Tibial nerve (tissue), 4 donors: ENCODE measurements at places on chromosomes 11 and 22.

- no peak for DNase-seq
- H3K27me3 ChIP-seq: no peaks in the 10 kb centered on the region
- H3K4me3 ChIP-seq: no peak overlapping the region
- peaks cover 27% of the 10 kb centered on the region for H3K36me3 ChIP-seq
Measured at GRCh38 chr11:77213029-77213579, 85.1 kb downstream of the MYO7A start.

GRCh38 chr22:27217154-27217553, 559.8 kb downstream of the MIAT start:
- H3K4me3 ChIP-seq: no peak overlapping the region
- DNase-seq: no peak
- H3K27me3 ChIP-seq: peaks cover 3% of the 10 kb centered on the region
- no peak overlapping the region for H3K27ac ChIP-seq
- no peaks in the 10 kb centered on the region for H3K36me3 ChIP-seq

GRCh38 chr11:19559746-19560145, 152.9 kb upstream of the NAV2 start:
- no peaks in the 10 kb centered on the region for H3K36me3 ChIP-seq
- no peak overlapping the region for H3K4me3 ChIP-seq
- H3K27ac ChIP-seq: no peak overlapping the region

- H3K36me3 ChIP-seq: no peaks in the 10 kb centered on the region
- no peak overlapping the region for H3K4me3 ChIP-seq
- H3K4me1 ChIP-seq: no peaks in the 10 kb centered on the region
- DNase-seq: no peak
Measured at GRCh38 chr11:105027678-105028077, 4.7 kb upstream of the CASP5 start.

DNA sequence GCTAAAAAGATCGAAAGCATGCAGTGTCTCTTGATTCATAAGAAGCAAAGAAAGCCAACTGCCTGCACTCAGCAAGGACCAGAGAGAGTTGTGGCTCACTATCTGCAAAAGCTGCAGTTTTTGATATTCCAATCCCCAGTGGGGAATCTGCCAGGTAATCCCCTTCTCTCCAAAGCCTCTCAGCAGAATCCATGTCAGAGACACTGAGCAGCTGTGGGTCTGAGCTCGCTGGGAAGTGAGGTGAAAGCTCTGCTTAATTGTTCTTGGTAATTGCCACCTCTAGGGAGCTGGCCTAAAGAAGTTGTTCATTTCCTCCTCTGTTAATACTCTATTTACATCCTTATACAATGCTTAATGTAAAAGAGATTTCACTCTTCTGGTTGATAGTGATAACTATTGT, 261.3 kb upstream of the LRRC4C start:
- H3K27me3 ChIP-seq: no peaks in the 10 kb centered on the region
- H3K4me1 ChIP-seq: no peaks in the 10 kb centered on the region
- no peak overlapping the region for H3K27ac ChIP-seq
- no peaks in the 10 kb centered on the region for H3K36me3 ChIP-seq

- H3K27me3 ChIP-seq: no peaks in the 10 kb centered on the region
- DNase-seq: no peak
- H3K36me3 ChIP-seq: no peaks in the 10 kb centered on the region
- no peak overlapping the region for H3K27ac ChIP-seq
- H3K4me1 ChIP-seq: no peaks in the 10 kb centered on the region
- H3K4me3 ChIP-seq: no peak overlapping the region
Measured at GRCh38 chr11:11478687-11479086, 125.6 kb upstream of the CSNK2A3 start.

- H3K36me3 ChIP-seq: no peaks in the 10 kb centered on the region
- peaks cover 7% of the 10 kb centered on the region for H3K4me1 ChIP-seq
- DNase-seq: no peak
- no peaks in the 10 kb centered on the region for H3K27me3 ChIP-seq
- no peak overlapping the region for H3K27ac ChIP-seq
Measured at GRCh38 chr11:44010789-44011251, 37.0 kb upstream of the ACCSL start.

DNA sequence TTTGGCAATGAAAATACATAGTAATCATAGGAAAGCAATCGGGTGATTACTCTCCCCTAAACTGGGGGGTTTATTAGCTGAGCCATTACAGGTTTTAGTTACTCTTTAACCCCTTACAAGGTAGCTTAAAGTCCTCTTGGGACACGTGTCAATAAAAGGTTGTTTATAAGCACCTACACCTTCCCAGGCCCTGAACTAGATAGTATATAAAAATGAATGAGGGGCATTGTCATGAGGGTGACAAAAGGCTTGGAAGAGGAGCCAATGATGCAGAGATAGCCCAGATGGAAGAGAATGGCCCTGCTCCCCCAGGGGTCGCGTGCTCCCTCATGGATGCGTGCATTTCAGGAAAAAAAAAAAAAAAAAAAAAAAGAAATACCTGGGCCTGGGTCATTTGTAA, 276.9 kb downstream of the TBC1D22A start:
- no peak overlapping the region for H3K4me3 ChIP-seq
- DNase-seq: no peak
- peaks cover 14% of the 10 kb centered on the region for H3K4me1 ChIP-seq
- H3K36me3 ChIP-seq: no peaks in the 10 kb centered on the region

GRCh38 chr22:32469799-32470212, 4.8 kb upstream of the FBXO7 start:
- H3K4me1 ChIP-seq: peaks cover 8% of the 10 kb centered on the region
- H3K4me3 ChIP-seq: no peak overlapping the region
- no peak overlapping the region for H3K27ac ChIP-seq
- no peak for DNase-seq

DNA sequence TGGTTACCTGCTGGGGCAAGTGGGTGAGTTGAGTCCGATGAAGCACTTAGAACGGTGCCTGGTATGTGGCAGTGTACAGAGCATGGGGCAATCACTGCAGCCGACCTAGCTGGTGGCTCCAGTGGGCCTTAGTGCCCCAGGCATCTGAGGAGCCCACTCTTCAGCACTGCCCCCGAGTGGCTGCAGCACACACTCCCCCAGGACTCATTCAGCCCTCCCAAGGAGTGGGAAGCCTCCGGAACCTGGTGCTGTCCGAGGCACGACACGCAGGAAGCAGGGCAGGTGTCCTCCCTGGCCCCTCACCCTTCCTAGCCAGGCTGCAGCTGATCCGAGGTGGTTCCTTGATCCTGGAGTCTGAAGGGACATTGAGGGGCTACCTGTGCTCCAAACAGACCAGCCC, 42.4 kb upstream of the PRODH start:
- no peaks in the 10 kb centered on the region for H3K27me3 ChIP-seq

DNA sequence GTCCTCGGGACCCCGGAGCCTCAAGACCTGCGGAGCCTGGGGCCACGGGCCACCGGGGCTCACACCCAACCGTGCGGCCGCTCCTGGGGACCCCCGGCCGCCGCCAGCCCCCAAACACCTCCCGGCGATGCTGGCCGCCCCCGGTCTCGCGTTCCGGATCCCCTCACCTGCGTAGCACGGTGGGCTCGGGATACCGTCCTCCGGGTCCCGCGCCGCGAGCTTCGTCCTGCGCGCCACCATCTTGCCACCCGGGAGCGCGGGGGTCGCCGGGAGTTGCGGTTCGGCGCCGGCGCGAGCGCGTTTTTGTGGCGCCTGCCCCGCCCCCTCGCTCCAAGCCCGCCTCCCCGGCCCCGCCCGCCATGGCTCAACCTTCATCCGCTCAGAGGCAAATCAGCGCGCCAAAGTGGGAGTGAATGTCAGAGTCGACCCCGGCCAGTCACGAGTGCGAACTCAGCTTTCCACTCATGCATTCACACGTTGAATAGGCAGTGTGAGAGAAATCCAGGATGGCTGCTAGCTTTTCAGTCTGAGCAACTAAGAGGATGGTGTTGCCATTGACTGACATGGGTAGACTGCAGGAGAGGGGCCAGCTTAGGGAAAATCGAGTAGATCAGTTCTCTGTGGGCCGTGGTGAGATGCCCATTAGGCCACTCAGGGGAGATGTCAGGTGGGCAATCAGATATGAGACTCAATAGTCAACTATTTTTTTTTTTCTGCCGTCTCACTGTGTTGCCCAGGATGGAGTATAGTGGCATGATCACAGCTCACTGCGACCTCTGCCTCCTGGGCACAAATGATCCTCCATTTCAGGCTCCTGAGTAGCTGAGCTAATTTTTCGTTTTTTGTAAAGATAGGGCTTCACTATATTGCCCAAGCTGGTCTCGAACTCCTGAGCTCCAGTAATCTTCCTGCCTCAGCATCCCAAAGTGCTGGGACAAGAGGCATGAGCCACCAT, 28.3 kb downstream of the SERHL2 start:
- DNase-seq: peak; percentile 64
- peaks cover 70% of the 10 kb centered on the region for H3K36me3 ChIP-seq
- H3K4me1 ChIP-seq: no peaks in the 10 kb centered on the region
- peak overlapping the region; percentile 60 for H3K4me3 ChIP-seq
- no peak overlapping the region for H3K27ac ChIP-seq

- H3K4me1 ChIP-seq: no peaks in the 10 kb centered on the region
- no peak overlapping the region for H3K27ac ChIP-seq
- no peaks in the 10 kb centered on the region for H3K36me3 ChIP-seq
- H3K4me3 ChIP-seq: no peak overlapping the region
Measured at GRCh38 chr22:23110922-23111527, 30.8 kb downstream of the RSPH14 start.

DNA sequence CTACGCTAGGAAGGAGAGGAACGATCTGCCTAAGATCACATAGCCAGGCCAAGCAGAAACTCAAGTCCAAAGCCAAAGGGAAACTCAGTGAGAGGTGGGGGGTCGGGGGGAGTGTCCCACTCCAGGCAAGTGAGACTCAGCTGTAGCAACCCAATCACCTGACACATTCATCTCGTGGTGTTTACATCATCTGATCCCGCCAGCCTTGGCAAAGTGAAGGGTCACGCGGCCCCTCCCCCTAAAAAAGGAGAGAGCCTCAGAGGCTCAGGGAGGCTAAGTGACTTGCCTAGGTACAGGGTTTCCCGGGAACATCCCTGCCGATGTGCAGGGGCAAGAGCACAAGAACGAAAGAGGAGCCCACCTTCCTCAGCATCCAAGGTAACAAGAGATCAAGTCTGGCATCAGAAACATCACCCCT, 21.5 kb downstream of the MYH9 start:
- H3K4me1 ChIP-seq: peaks cover 100% of the 10 kb centered on the region
- no peaks in the 10 kb centered on the region for H3K27me3 ChIP-seq

- peak overlapping the region; percentile 53 for H3K4me3 ChIP-seq
- H3K4me1 ChIP-seq: peaks cover 28% of the 10 kb centered on the region
- no peaks in the 10 kb centered on the region for H3K27me3 ChIP-seq
- no peak for DNase-seq
- H3K27ac ChIP-seq: peak overlapping the region; percentile 29
Measured at GRCh38 chr11:78078218-78079167, 1.2 kb downstream of the NDUFC2 start.

- peaks cover 76% of the 10 kb centered on the region for H3K4me1 ChIP-seq
- H3K27me3 ChIP-seq: no peaks in the 10 kb centered on the region
- H3K4me3 ChIP-seq: no peak overlapping the region
- peak overlapping the region; percentile 91 for H3K27ac ChIP-seq
- H3K36me3 ChIP-seq: peaks cover 15% of the 10 kb centered on the region
- DNase-seq: no peak
Measured at GRCh38 chr22:48705159-48705916, 1122.3 kb downstream of the BRD1 start.

DNA sequence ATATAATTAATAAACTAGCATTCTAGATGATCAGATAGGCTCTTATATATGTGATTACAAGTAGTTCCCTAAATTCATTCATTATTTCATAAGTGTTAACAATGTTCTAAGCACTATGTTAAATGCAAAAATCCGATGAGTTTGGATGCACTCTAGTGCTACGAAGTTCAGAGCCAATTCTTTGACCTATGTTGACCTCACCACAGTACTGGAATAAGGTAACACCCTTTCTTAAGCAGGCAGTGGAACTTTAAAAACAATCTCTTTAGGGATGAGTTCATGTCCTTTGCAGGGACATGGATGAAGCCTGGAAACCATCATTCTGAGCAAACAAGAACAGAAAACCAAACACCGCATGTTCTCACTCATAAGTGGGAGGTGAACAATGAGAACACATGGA, 68.3 kb upstream of the UCP3 start:
- no peak overlapping the region for H3K27ac ChIP-seq
- H3K27me3 ChIP-seq: no peaks in the 10 kb centered on the region
- no peak overlapping the region for H3K4me3 ChIP-seq
- H3K4me1 ChIP-seq: no peaks in the 10 kb centered on the region
- DNase-seq: no peak

DNA sequence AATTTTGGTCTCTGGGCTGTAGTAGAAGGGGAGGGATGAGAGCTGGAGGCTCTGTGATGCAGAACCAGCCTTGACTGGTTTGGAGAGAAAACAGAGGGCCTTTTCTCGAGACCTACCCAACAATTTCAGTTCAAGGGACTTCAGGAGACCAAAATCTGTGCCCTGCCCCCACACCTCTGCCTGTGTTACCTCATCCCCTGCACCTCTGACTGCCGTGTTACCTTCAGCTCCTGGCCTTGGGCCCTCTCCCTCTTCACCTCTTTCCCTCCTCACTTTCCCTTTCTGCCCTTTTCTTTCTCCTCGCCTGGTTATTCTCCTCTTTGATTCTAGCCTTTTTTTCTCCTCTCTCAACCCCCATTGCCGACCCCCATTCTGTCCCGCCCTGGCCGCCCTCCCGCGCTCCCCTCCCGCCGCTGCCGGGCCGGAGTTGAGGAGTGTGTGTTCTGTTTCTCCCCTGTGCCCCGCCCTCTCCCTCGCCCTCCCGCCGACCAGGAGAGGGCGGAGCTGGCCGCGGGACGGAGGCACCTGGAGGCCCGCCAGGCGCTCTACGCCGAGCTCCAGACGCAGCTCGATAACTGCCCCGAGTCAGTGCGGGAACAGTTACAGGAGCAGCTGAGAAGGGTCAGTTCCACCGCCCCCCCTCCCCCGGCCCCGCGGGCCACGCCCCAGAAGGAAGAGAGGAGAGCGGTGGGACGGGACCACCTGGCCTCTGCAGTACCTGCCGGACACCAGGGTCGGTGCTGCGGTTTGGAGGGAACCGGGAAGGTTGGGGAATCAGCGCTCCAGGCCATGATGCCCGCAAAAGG, 27.2 kb downstream of the PHLDB1 start:
- H3K36me3 ChIP-seq: peaks cover 7% of the 10 kb centered on the region
- H3K4me1 ChIP-seq: peaks cover 46% of the 10 kb centered on the region
- peak overlapping the region; percentile 88 for H3K27ac ChIP-seq
- no peaks in the 10 kb centered on the region for H3K27me3 ChIP-seq

GRCh38 chr11:40100162-40100553, 1359.3 kb downstream of the LRRC4C start:
- H3K4me1 ChIP-seq: no peaks in the 10 kb centered on the region
- H3K27ac ChIP-seq: no peak overlapping the region
- DNase-seq: no peak
- no peak overlapping the region for H3K4me3 ChIP-seq

DNA sequence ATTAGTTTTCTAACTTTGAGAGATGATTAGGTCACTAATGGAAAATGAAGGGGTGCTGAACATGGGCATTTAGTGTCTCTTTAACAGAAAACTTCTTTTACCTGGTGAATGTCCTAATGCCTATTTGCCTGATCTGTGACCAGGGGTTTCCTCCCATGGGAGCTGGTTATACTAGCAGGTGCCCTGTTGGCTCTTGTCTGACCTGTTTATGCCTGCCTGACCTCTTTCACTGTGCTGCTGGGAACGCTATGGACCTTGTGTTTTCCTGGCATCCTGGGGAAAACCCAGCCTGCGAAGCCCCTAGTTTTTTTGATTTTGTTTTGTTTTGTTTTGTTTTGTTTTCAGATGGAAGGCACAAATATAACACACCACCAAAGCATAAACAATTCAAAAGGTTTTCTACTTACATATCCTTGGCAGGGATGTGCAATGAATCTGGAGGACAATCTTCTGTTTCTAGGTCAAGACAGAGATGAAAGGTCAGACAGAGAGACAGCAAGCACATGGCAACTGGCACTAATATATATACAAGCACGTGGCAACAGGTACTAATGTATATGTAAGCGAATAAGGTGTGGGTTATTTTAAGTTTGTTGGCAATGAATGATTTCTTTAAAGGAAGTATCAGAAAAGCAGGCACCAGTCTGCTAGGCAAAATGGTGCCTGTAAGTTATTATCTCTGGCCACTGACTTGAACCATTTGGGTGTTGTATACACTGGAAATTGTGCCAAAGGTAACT, 390.2 kb downstream of the LUZP2 start:
- no peaks in the 10 kb centered on the region for H3K27me3 ChIP-seq
- H3K4me1 ChIP-seq: no peaks in the 10 kb centered on the region
- no peak overlapping the region for H3K27ac ChIP-seq
